Stimulated activated CD4-positive, alpha-beta T cell treated with anti-CD3 and anti-CD28 coated beads, Interleukin-12 subunit alpha, Interleukin-12 subunit beta, amount 100 ng/mL, for 4 hours (primary cell): ENCODE measurements at places on chromosomes 4 and X.

DNA sequence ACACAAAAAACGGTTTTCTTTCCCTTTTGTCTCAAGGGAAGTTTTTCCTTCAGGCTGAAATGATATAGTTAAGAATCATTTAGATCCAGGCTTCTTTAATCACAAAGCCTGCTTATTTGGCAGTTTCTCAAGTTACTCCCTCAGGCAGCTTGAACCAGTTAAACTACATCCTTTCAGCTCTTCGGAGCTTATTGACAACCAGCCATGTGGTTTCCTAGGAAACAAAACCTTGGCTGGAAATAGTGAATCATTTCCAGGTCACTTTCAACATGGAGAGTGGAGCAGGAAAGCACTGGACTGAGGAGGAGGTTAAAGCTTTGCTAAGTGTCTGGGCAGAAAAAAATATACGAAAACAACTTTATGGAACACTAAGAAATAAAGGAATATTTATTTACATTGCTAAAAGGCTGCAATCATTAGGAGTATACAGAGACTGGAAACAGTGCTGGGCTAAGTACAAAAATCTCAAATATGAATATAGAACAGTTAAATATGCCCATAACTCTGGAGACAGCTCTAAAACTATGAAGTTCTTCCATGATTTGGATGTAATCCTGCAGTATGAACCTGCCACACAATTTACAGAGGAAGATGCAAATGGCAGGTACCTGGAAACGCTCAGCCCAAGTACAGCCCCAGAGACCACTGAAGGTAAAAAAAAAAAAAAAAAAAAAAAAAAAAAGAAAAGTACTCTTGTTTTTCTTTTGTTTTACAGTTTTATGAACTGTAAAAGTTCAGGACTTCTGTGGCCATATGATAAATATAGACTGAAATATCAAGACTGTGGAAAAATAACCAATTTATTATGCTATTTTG, 23.2 kb upstream of the AASDH start:
- no peak for DNase-seq

- no peak for DNase-seq
These were observed 143.9 kb downstream of the SCFD2 start for GRCh38 chr4:53221832-53222480.

GRCh38 chrX:39559229-39559628, 538.5 kb downstream of the BCOR start:
- DNase-seq, result no peak

- no peak for DNase-seq
These were observed 57.1 kb upstream of the USP38 start for GRCh38 chr4:143127621-143128020.

GRCh38 chrX:81308086-81308829, 106.4 kb downstream of the SH3BGRL start:
- DNase-seq, result no peak

- no peak for DNase-seq
These were observed 123.9 kb downstream of the PDLIM5 start for GRCh38 chr4:94575652-94576051.

DNA sequence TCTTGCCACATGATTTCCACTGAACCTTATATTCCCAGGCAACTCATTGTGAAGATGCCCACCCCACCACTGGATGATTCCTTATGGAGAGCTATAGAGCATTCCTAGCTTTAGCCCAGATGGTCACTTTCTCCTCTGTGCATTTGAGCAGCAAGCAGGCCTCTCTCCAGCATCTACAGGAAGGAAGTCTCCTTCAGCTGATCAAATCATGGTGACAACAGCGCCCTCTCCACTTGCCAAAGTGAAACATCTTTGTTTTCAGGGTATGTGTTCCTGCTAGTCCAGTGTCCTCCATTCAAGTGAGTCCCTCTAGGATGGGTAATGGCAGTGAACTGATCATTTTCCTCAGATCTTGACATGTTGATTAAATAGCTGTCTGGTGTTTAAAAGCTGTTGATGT, 10.9 kb upstream of the SYTL5 start:
- no peak for DNase-seq

- no peak for DNase-seq
These were observed 109.4 kb upstream of the C1GALT1C1 start for GRCh38 chrX:120739300-120739699.

DNA sequence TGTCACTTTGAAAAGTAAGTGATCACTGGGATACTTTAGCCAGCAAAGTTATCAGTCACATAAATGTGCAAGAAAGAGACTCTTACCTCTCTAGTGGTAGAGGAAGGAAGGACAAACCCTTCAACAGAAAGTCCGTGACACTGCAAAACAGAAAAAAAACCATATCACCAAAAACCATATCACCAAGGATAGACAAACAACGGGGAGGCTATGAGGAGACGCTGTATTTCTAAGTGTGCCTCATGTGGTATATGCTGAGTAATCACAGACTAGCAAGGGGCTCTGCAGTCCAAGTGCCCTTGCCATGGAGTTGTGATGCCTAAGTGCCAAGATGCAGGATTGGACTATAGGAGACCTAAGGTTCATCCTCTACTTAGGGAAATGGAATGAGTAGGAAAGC, 11.5 kb upstream of the HDAC8 start:
- DNase-seq, result no peak

- no peak for DNase-seq
These were observed 108.9 kb downstream of the SYNPO2 start for GRCh38 chr4:118997601-118998000.

DNA sequence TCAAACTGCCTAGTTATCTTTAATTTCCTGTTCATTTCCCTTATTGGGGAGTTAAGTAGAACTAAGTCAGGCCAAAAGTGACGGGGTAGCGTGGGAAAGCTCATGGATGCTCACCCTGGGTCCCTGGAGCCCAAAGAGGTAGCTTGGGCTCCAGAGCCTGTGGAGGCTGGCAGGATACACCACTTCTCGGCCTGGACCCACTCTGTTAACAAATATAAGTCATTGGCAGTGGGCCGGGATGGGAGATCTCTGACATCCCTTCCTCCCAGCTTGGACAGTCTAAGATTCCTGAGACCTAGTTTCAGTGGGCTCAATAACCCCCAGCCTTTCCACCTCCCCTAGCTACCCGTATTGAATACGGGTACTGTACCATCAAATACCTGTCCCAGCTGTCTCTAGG, 106.1 kb downstream of the EFNB1 start:
- DNase-seq, result no peak

DNA sequence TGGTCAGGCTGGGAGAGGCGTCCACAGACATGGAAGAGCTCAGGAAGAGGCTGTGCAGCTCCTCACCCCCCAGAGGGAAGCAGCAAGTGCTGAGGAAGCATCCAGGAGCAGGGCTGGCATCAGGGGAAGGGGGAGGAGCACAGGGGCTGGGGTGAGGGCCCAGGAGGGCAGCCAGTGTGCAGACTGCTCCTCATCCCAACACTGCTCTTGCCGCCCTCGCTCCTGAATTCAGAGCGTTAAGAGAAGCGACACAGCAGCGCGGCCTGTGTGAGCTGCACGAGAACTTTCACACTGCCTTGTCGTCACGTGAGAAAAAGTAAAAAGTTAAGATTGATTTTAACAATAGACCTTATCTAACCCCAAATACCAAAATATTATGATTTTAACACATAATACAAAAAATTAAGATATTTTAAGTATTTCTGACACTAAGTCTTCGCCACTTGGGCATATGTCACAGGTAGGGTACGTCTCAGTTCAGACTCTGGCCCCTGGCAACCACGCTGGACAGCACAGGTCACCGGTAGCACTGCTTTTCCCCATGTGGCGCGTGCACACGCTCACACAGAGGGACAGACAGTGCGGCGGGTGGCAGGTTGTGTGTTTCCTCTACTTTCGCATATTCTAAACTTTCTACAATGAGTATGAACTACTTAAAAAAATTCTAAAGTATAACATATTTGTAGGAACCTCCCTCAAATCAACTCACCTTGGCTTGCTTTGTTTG, 19.7 kb downstream of the NOP14 start:
- no peak for DNase-seq

DNA sequence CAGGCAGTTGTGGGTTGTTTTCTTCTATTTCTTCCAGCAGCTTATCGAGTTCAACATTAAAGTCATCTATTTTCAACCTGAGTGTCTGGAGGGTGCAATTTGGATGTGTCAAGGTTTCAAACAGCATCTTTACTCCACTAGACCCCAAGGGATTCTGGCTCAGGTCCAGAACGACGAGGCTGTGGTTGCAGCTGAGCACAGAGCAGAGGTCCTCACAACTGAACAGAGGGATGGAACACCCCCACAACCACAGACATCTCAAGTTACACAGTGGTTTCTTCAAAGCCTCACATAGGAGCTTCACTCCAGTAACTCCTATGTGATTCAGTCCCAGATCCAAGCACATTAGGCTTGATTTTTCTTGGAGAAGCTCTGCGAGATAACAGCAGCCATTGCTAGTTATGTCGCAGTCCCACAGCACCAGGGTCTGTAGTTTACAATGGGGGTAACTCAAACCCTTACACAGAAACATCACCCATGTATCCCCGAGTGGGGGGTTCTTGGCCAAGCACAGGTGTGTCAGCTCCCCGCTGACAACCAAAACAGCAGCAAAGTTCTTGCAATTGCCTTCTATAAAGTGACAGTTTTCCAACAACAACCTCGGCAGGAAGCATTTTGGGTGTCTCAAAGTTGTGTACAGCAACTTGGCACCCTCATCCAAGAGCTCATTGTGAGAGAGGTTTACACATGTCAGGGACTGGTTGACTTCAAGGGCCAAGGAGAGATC, 2.8 kb downstream of the NLRP2B start:
- DNase-seq, result no peak

DNA sequence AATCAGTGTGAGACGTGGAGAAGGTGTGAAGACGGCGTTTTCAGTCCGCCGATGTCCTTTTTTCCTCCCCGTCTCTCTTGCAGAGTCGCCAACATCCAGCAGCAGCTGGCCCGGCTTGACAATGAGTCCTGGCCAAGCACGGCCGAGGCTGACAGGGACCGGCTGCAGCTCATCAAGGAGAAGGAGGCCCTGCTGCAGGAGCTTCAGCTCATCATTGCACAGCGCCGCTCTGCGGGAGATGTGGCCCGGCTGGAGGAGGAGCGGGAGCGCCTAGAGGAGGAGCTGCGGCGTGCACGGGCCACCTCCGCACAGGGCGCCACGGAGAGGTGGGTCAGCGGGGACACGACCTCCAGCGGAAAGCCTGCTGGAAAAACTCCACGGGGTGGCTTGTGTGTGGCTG, 47.1 kb upstream of the CLCN4 start:
- no peak for DNase-seq

- no peak for DNase-seq
These were observed 3.0 kb upstream of the IL13RA1 start for GRCh38 chrX:118724365-118724764.
